RWPE1 (cell line): ENCODE measurements at places on chromosomes 3 and 15.

DNA sequence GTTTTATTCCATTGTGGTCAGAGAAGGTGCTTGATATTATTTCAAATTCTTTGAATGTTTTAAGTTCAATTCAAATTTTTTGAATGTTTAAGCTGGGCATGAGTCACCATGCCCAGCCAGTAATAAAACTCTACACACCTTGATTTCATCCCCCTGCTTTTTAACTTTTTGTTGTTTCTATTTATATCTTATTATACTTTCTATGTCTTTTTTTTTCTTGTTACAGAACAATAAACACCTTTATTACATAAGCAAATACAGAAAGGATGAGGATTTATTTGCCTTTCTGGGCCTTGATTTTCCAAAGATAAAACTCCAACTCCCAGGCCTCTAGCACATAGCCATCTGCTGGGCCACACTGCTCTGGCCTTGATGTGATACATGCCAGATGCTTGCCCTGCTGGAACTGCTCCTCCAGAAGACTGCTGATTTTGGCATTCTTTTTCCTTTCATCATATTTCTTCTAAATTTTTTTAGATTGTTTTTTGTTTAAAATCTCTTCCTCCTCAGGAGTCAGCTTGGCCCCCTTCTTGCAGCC lies 14.0 kb downstream of the DNAH12 start:
- no peak for DNase-seq

DNA sequence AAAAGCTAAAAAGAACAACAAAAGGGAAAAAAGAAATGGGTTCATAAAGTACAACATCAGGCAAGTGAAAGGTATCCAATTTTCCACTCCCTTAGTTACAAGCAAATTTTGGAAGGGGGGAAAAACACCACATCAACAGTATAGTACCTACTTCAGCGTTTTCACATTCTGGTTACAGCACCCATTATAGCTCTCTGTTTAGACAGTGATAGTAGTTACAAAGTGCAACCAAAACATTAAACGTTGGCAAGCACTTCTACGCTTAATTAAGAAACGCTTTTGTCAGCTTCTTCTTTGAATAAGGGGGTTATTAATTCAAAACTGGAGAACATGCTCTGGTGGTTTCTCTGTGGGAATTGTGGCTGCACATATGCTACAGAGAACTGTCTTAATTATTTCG lies 180.2 kb downstream of the VPS13C start:
- DNase-seq, result no peak

DNA sequence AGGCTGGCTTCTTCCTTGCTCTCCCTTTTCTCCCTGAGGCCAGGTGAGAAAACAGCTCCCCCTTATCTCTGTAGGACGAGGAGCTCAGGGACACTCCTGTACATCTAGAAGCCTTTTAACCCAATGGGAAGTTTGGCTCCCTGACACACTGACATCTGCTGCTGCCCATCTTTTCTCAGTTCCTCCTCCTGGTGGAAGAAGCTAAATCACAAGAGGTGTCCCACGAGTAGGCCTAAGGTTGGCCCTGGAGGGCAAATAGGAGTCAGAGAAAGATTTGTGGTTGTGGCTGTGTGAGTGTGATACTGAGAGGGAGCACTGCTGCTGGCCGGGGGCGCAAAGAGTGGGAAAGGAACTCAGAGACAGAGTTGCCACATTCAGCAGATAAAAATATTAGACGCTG lies 49.5 kb downstream of the ARHGAP31 start:
- DNase-seq, result no peak

DNA sequence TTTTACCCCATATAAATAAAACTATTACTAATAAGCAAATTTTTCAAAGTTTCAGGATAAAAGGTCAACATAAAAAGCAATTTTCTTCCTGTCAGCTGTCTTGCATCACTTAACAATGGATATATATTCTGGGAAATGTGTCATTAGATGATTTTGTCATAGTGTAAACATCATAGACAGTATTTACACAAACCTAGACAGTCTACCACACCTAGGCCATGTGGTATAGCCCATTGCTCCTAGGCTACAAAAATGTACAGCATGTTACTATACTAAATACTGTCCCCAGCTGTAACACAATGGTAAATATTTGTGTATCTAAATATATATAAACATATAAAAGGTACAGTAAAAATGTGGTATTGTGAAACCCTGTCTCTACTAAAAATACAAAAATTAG lies 156.7 kb downstream of the ANO10 start:
- DNase-seq, result no peak

DNA sequence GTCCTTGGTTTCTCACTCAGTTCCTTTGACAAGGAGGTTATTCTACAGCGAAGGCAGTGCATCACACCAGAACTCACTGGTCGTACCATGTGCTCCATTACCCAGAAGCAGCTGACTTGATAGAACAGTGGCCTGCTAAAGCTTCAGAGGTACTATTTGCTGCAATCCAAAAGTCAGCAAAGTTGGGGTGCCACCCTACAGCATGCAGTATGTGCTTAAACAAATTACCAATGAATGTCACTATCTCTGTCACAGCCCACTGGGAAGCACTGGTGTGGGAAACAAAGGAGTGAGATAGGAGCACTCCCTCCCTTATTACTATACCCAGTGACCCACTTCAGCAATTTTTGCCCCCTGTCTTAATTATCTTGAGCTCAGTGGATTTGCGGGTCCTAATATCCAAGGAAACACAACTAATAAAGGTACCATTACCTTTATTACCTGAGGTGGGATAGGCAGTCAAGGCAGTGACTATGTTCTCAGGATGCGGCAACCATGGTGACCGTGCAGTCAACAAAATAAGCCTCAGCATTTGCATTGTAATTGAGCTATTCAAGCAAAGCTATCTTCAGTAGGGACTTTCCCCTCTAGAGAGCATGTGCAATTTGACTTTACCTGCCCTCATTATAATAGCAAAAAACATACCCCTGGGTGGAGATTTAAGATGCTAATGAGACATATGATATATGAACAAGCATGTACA lies 199.4 kb downstream of the OCA2 start:
- no peak for DNase-seq
